ENCODE measurements at places on chromosomes 16 and 17. TPM values are rescaled to one million over a fixed set of nuclear protein-coding genes. Genes with fewer than 3 reads are reported as not detected.

PIK3R6 gene
- 1.9 TPM for total RNA-seq

ANKRD40CL gene
- not detected for total RNA-seq

DNA sequence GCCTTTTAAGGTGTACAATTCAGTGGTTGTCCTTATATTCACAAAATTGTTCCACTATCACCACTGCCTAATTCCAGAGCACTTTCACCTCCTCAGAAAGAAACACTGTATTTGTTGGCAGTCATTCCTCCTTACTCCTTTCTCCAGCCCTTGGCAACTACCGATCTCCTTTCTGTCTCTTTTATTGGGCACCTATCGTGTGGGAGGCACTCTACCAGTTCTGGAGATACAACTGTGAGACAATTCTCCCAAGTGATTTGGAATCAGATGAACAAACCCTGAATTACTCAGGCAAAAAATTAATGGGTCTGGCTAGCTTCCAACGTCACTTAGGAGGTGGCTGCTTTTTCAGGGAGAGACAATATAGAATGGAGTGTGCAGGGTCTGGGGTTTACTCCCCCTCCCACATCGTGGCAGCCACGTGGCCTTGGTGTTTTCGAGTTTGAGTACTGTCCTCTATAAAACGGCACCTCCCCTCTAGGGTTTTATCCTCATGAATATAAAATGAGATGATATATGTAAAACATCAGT lies 63.9 kb downstream of the SHISA9 start:
- no peak for ATAC-seq
- H3K4me3 ChIP-seq, result no peak overlapping the region
- no peaks in the 10 kb centered on the region for H3K36me3 ChIP-seq
- no peaks in the 10 kb centered on the region for H3K4me1 ChIP-seq
- H3K27ac ChIP-seq, result no peak overlapping the region
- peaks cover 8% of the 10 kb centered on the region for H3K27me3 ChIP-seq

GRCh38 chr17:62703776-62704380 lies 76.4 kb downstream of the MRC2 start:
- no peaks in the 10 kb centered on the region for H3K36me3 ChIP-seq
- H3K27ac ChIP-seq, result no peak overlapping the region
- peaks cover 3% of the 10 kb centered on the region for H3K4me1 ChIP-seq
- ATAC-seq, result peak; percentile 90

GRCh38 chr17:49915670-49916069 lies 53.3 kb upstream of the DLX4 start:
- no peaks in the 10 kb centered on the region for H3K36me3 ChIP-seq
- ATAC-seq, result no peak
- H3K4me1 ChIP-seq, result no peaks in the 10 kb centered on the region
- H3K27ac ChIP-seq, result no peak overlapping the region
- H3K4me3 ChIP-seq, result no peak overlapping the region
- H3K27me3 ChIP-seq, result peaks cover 62% of the 10 kb centered on the region

DNA sequence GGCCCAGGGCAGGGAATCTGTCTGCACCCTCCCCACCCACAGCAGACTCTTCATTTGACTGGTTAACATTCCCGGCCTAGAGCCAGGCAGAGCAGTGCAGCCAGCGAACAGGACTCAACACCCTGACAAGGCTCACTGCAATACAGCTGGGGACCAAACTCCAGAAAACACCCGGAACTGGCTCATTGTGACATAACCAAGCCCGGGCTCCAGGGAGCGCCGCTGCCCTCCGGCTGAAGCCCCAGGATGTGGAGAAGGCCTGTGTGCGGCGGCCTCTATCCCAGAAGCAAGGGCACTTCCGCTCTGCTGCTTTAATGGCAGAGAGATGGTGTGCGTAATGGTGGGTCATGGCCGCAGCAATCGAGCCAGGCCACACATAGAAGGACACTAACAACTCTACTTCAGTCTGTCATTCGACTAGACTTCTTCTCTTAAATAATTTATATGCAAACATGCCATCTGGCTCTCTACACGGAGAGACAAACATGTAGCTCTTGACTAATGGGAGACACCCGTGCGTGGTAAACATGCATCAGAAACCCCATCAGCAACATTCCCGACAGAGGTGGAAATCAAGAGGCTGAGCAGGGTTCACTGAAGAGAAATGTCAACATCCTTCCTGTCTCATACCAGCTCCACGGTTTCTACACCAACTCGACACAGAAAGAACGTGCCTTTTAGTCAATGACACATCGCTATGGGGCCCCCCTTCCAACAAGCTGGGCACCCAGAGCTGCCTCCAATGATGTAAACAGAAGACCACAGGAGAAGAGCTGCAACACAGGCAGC lies 18.0 kb downstream of the KLHDC4 start:
- no peak for ATAC-seq
- H3K36me3 ChIP-seq, result no peaks in the 10 kb centered on the region
- H3K27me3 ChIP-seq, result no peaks in the 10 kb centered on the region
- no peaks in the 10 kb centered on the region for H3K4me1 ChIP-seq

GRCh38 chr17:13957636-13958035 lies 111.7 kb upstream of the COX10 start:
- no peak for ATAC-seq
- H3K4me1 ChIP-seq, result no peaks in the 10 kb centered on the region
- H3K4me3 ChIP-seq, result no peak overlapping the region
- H3K27ac ChIP-seq, result no peak overlapping the region

GRCh38 chr16:10385725-10386516 lies at the start of gene ATF7IP2:
ATF7IP2 (plus strand) TSS chr16:10386061; CDS start chr16:10430621, 44,560 bp downstream.
- no peaks in the 10 kb centered on the region for H3K4me1 ChIP-seq
- peak; percentile 93 for ATAC-seq
- H3K27ac ChIP-seq, result no peak within 1 kb of the TSS
- H3K27me3 ChIP-seq, result no peaks in the 10 kb centered on the region

GRCh38 chr16:23505180-23505665 lies 5.1 kb downstream of the GGA2 start:
- H3K27me3 ChIP-seq, result no peaks in the 10 kb centered on the region
- no peak overlapping the region for H3K4me3 ChIP-seq
- H3K4me1 ChIP-seq, result no peaks in the 10 kb centered on the region
- H3K27ac ChIP-seq, result no peak overlapping the region

Data from gastroesophageal sphincter (tissue), 4 donors.